ENCODE measurements at places on chromosomes 2 and 18.

- DNase-seq: no peak
Observed at GRCh38 chr2:63840081-63840784, 1.5 kb upstream of the UGP2 start.

DNA sequence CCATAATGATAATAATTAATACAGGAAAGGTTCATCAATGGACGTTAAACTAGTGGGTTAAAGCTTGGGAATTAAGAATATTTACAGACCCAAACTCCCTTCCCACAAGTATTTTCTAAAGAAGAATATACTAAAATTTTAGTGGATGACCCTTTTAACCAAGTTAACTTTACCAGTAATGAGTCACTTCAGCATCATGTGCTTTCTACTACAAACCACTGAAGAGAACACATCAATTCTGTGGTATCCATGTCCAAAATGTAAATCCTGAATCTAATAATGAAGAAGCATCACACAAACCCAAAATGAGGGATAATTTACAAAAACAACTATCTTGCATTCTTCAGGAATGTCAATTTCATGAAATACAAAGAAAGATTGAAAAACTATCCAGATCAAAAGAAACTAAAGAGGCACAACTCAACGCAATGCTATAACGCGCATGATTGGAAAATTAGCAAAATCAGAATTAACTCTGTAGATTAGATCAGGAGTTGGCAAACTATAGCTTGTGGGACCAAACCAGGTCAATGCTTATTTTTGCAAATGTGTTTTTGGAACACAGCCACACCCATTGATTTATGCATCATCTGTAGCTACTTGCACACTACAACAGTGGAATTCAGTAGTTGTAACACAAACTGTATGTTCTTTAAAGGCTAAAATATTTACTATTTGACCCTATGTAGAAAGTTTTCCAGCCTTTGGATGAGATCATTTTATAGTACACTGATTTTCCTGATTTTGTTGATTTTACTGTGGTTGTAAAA, 27.5 kb downstream of the COPS8 start:
- DNase-seq: no peak

DNA sequence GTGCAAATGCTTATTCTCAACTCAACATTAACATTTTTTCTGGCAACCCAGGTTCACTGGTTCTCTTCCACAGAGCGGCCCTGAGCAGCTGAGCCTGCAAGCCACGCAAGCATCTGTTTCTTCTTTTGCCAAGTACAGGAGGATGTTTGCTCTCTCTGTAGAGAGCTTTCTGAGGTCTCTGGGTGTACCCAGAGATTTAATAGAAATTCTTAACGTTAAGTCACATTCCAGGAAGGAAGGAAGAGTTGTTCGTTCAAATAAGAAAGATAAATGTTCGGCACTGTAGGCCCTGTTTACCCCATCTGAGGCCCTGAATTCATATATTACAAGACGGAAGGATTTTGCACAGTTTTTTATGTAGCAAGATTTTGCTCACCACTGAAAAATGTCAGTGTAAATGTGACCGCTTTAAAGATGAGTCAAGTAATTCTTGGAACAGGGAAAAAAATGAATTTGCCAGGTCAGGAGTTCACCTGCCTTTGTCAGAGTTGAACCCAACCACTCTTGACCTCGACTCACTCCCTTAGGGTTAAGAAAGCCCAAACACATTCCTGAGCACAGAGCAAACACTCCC, 30.1 kb downstream of the KCTD18 start:
- DNase-seq: no peak

- DNase-seq: no peak
Observed at GRCh38 chr2:111633643-111634042, 250.3 kb downstream of the ANAPC1 start.
